ENCODE measurements at places on chromosomes 5 and 9.

GRCh38 chr5:134590992-134591659, 41.5 kb downstream of the SAR1B start:
- DNase-seq = peak; percentile 18

DNA sequence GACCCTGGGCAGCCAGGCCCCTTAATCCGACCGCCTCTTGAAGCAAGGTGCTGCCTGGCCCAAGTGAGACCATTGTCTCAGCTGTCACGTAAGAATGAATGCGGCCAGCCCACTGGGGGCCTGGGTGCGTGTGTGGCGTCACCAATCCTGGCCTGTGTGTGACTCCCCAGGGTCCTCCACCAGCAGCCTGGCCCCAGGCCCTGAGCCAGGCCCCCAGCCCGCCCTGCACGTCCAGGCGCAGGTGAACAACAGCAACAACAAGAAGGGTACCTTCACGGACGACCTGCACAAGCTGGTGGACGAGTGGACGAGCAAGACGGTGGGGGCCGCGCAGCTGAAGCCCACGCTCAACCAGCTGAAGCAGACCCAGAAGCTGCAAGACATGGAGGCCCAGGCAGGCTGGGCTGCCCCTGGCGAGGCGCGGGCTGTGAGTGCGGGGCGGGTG, 124.2 kb downstream of the WNK2 start:
- DNase-seq = no peak

DNA sequence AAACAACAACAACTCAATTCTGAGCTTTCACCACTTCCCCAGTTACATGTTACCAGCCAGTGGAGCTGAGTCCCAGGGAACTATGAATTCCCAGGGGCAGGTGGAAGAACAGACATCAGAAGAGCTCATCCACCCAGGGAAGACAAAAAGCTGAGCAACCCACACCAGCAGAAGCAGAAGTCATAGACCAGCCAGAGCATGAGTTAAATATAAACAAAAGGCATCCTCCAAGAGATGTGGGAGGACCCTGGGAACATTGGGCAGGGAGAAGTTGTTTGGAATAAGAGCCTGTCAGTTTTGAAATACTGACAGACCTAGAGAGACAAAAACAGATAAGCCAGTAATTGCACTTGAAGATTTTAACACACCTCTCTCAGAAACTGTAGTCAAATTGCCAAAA, 102.3 kb upstream of the LMX1B start:
- DNase-seq = no peak

DNA sequence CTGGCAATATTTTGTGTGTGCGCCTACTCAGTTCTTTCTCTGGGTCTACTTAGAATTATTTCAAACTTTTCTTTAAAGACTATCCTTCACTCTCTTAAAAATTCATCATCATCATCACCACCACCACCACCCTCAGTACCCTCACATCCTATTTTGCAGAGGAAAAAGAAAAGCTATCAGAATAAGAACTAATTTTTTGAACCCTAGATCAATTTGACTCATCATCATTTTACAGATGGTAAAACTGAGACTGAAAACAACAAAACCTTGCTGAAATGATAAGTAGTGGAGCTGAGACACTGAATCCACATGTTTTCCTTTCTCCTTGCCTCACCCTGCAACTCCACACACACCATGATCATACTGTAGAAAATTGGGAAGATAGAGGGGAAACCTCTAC, 119.3 kb downstream of the SSBP2 start:
- no peak for DNase-seq

DNA sequence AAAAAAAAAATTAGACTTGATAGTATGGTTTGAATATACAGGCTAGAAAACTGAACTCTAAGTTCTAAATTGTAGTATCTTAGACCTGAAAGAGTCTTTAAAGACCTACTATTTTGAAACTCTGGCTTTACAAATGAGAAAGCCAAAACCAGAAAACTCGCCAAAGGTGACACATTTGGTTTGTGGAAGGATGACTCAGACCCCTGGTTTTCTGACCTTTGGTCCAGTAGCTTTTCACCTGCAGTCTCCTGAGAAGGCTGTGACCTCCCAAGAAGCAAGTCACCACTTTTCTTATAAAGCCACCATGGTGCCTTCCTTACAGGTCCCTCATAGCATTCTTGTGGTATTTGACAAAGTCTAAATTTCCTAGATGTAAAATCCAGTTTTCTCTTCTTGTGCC, 102.1 kb upstream of the CEP78 start:
- peak; percentile 16 for DNase-seq

DNA sequence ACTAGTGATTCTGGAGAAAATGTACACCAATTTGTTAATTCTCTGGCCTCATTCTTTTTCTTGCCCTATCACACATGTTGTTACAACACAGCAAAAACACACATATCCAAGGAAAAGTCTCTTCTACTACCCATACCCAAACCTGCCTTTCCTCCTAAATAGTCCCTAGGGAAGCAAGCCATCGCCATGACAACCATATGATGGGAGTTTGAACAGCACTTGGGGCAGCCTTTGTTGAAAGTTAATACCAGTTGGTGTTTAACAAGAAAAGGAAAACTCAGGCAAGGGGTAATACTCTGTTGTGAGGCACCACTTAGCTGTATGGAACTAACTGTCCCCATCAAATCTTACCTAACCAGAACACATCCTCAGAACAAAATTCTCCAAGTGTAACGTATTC, 1.7 kb downstream of the TRPM3 start:
- DNase-seq = no peak

GRCh38 chr9:81782313-81782995, 93.1 kb upstream of the TLE1 start:
- no peak for DNase-seq

- peak; percentile 52 for DNase-seq
Observed at GRCh38 chr5:132830436-132831094, at the start of gene SHROOM1. Gene SHROOM1, minus strand, starts transcription at chr5:132830647. Its CDS starts 4,507 bp downstream, at chr5:132826140.

DNA sequence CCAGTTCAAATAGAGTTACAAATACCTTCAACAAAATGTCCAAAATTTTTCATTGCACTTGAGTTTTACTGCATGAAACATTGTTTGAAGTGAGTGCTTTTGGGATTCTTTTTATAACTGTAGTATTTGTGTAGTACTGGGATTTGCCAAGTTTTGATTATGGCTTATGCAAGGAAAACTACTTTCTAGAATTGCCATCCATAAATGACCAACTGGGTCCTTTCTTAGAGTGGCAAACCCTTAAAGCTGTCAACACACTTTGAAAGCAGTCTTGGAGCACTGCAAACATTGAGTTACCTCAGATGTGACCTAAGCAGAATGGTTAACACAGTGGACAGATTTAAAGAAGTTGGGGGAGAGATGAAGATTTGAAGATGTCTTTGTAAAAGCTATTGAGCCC, 379.6 kb upstream of the ZNF608 start:
- DNase-seq = no peak

- peak; percentile 39 for DNase-seq
Observed at GRCh38 chr9:21964925-21965385, 29.2 kb downstream of the CDKN2A start.

DNA sequence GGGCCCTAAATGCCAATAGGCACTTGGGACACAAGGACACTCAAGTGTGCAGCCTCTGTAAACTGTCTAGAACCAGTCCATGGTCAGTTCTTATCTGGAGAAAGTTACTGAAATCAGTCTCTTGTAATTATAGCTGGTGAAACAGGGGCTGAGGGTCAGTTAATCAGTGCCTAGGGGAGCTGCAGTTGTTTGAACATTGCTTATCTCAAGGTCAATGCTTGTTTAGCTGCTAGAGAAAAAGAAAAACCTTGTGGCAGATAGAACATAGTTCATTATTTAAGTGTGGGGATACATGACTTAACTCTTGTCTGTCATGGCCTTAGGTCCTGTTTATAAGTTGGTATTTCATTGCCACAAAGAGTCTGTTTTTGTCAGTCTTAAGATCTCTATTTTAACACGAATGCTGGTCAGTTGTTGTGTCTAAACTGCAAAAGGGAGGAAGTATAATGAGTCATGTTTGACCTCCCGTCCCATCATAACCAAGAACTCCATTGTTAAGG, 108.0 kb downstream of the STARD4 start:
- DNase-seq = no peak

- no peak for DNase-seq
Observed at GRCh38 chr5:132601071-132601728, 44.4 kb downstream of the RAD50 start.

DNA sequence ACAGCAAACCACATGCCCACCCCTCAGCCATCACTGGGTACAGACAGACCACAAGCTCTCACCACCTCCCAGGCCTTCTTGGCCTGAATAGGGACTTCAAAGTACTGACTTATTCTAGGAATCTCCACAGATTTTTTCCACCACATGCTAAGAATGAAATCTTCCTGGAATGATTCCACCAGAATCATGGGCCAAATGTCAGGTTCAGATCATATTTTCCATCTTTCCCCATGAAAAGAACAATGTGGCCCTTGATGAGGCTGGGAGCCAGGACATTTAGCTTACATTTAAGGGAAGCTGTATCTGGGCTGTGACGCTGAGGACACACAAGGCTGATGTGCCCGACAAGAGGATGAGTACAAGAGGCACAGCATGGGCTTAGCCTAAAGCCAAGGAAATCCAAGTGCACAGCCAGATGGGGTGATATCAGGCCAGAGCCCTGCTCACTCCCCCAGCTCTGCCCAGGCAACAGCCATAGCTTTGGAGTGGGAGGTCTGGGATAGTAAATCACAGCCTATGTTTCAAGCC, 28.1 kb downstream of the ACSL6 start:
- no peak for DNase-seq

All from trophoblast cell (in vitro differentiated cells and primary cell).